ENCODE measurements at places on chromosomes 4 and X.

- DNase-seq: no peak
Measured at GRCh38 chrX:121579016-121579760, 531.8 kb downstream of the GLUD2 start.

DNA sequence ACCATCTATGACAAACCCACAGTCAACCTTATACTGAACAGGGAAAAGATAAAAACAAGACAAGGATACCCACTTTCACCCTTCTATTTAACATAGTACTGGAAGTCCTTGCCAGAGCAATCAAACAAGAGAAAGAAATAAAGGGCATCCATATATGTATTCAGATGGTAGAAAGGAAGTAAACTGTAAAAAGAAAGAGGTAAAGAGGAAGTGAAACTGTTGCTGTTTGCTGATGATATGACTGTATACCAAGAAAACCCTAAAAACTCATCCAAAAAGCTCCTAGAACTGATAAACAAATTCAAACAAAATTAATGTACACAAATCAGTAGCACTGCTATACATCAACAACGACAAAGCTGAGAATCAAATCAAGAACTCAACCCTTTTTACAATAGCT, 538.7 kb upstream of the PABPC4L start:
- DNase-seq: no peak

- no peak for DNase-seq
Measured at GRCh38 chr4:119647558-119647957, 19.0 kb upstream of the PDE5A start.

GRCh38 chrX:107713203-107713542, 62.4 kb downstream of the TSC22D3 start:
- no peak for DNase-seq

- no peak for DNase-seq
Measured at GRCh38 chr4:76488888-76489685, 54.1 kb downstream of the SHROOM3 start.

GRCh38 chr4:129254526-129254925, 158.6 kb downstream of the C4orf33 start:
- DNase-seq: no peak

- DNase-seq: no peak
Measured at GRCh38 chr4:17098996-17099395, 200.6 kb upstream of the LDB2 start.

DNA sequence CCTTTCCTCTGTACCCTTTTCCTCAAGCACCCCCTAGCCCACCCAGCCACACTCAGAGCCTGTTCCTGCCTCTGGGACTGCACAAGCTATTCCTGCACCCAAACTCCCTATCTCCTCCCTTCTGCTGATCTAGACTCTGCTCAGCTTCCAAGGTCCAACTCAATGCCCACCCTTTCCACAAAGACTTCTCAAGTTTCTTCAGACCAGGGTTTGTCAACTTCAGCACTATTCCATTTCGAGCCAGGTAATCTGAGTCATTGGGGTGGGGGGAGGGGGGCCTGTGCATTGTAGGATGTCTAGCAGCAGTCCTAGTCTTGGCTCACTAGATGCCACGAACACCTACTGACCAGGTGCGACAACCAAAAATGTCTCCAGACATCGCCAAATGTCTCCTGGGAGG, 37.3 kb downstream of the PHKA2 start:
- DNase-seq: no peak

- no peak for DNase-seq
Measured at GRCh38 chr4:47624031-47624441, 139.0 kb downstream of the ATP10D start.

GRCh38 chr4:86670756-86671155, 76.6 kb downstream of the PTPN13 start:
- no peak for DNase-seq

DNA sequence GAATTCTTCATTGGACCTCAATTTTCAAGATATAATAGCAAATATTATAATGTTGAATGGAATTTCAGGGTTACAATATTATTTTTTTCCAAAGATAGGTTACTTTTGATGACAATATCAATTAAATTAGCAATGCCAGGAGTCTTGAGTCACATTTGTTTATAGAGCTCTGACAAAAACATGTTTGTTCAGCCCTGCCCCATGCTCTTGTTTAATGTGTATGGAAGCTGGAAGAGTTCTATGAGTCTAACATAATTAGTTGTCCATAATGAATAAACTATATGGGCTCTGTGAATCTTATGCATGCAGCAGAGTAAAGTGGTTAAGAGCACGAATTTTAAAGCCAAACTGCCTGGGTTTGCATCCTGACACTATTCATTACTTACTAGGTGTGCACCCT, 22.9 kb upstream of the ALB start:
- DNase-seq: no peak

DNA sequence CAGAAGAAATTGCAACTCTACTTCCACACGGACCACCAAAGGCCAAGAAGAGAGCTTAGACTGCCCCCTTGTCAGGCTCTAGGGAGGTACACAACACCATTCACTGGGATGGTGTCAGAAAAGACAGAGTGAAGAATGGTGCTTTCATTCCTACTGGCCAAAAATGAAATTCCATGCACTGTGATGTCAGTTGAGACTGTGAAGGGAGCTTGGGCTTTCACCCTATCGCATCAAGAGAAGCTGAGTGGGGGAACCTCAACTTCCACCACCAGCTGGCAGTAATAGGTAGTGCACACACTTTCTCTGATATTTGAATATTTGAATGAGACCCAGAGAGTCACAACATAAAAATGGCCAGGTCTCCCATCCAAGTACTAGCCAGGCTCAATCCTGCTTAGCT, 65.9 kb downstream of the ZNF711 start:
- DNase-seq: no peak

GRCh38 chrX:72015383-72015782, 104.7 kb downstream of the NHSL2 start:
- no peak for DNase-seq

- DNase-seq: no peak
Measured at GRCh38 chr4:189897667-189898066, 43.0 kb upstream of the FRG1 start.

DNA sequence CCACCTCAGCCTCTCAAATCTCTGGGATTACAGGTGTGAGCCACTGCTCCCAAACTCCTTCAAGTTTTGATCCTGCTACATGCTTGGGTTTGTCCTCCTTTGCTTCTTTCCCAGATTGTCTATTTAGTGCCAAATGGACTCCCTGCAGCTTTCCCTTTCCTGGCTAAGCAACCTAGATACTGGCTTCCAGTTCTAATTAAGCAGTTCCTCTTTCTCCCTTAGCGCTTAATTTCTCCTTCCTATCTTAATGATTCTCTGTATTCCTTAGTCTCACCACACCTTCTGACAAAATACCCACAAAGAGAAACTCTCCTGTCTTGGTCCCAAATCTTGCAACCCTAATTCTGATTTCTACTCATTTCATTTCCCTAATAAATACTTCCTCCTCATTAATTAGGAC, 7.8 kb downstream of the RXFP1 start:
- no peak for DNase-seq

DNA sequence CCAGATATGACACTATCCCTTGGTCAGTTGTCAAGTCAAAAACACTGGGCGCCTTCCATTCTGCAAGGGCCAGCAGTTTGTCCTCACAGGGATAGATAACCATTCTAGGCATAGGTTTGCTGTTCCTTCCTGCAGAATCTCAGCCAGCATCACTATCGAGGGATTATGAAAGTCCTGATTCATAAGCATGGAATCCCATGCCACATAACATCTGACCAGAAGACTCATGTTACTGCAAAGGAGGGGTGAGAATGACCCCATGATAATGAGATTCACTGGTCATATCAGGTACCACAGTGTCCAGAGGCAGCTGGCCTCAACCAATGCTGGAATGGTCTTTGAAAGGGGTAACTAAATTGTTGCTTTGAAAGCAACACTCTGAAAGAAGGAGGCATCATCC, 84.7 kb downstream of the OTC start:
- no peak for DNase-seq

DNA sequence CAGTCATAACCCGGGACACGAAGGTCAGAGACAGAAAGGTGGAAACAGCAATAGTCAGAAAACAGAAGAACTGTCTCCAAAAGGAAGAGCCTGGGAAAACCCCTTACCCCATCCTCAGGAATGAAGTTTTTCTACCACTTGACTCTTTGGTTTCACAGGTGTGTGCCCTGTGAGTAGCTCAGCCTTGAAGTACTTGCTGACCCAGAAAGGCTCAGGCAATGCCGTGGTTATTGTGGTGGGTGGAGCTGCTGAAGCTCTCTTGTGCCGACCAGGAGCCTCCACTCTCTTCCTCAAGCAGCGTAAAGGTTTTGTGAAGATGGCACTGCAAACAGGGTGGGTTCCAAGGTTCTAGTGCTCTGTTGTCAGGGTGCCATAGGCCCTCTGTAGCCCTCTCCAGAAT, 24.4 kb downstream of the DGAT2L6 start:
- DNase-seq: no peak

GRCh38 chr4:88102026-88102425, 56.4 kb downstream of the ABCG2 start:
- DNase-seq: no peak

DNA sequence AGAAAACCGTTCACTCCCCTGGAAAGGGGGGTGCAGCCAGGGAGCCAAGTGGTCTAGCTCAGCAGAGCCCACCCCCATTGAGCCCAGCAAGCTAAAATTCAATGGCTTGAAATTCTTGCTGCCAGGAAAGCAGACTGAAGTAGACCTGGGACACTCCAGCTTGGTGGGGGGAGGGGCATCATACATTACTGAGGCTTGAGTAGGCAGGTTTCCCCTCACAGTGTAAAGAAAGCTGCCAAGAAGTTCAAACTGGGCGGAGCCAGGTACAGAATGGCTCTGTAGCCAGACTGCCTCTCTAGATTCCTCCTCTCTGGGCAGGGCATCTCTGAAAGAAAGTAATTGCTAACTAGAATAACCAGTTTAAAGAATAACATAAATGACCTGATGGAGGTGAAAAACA, 372.3 kb upstream of the F9 start:
- DNase-seq: no peak

DNA sequence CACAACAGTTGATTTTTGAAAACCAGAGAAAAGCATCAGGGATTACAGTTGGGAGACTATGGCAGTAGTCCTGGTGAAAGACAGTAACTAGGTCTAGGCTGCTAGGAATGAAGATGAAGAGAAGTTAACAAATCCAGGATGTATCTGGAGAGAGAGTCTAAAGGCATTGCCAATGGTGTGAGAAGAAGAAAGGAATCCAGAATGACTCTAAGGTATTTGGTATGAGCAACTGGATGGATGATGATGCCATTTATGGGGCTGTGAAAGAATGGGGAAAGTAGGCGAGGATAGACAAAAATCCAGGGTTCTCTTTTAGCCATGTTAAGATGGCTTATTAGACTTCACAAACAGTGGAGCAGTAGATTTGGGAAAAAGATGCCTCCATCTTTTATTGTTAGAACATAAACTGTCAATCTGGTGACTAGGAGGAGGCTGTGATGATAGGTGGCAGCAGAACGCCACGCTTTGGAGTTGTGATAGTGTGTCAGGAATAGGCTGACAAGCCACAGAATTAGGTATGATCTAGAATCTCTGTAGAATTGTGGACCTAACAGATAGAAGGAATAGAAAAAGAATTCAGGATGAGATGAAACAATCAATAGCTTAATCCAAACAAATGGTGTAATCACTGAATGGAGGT, 27.3 kb upstream of the JADE1 start:
- DNase-seq: no peak

DNA sequence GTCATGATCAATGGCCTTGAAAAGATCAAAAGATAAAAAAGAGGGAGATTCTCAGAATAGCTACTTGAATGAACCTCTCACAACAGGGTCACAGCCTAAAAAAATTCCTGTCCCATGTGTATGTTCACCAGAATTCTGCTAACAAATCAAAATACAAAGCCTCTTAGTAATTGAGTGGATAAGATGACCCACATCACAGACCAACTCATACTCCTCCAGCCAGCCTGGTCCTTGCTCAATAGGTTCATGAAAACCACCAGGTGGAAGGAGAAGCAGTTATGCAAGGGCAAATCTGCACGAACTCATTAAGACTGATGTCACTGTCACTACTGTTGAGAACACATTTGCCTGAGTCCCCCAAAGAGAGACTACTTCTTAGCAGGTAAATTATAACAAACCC, 21.5 kb downstream of the WDFY3 start:
- no peak for DNase-seq

- no peak for DNase-seq
Measured at GRCh38 chr4:188399834-188400233, 260.6 kb downstream of the TRIML1 start.

DNA sequence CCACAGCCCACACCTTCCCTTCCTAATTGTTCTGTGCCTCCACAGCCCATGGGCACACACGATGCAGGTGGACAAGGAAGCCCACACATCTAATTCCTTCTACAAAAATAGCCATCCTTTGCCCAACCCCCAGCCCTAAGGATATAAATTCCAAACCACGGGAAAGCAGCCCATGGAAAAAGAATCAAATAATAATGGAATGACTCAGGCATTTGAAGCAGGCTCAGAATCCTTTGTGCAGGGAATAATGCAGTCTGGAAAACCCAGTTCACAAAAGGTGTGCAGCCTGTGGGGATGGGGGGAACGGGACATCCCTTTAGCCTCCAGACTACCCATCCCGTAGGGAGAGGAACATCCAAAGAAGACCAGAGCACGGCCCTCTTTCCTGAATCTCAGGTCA, 342.3 kb upstream of the GALNT7 start:
- no peak for DNase-seq

GRCh38 chrX:33434256-33435092, 223.1 kb upstream of the DMD start:
- DNase-seq: no peak

DNA sequence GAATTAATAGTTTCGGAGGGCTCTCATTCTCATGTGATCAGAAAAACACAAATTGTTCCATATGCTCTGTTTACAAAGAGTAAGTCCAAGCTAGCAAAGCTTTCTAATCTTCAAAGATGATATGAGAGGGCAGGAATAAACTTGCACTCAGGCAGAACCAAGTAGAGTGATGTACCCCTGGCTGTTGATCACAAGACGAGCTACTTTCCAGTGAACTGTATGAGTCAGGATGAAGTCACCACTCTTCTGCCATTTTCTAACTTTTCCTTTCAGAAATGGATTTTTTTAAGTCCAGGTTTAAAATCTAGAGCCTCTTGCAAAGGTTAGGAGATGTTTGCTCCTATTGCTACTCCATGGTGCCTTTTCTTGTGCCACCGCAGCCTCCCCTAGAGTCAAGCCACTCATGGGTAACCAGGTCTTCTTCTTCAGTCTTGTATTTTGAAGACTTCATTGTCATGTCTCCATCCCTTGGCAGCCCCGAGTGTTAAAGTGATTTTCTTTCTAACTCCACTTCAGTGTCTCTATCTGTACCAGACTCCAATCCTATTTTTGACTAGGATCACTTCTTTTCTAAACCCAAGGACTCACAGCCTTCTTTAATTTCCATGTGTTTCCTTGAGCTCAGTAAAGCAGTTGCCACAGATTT, 171.9 kb upstream of the GALNT7 start:
- no peak for DNase-seq

- DNase-seq: no peak
Measured at GRCh38 chr4:11232015-11232414, 196.7 kb downstream of the HS3ST1 start.

- no peak for DNase-seq
Measured at GRCh38 chr4:70564033-70564432, 28.0 kb upstream of the AMBN start.
